ENCODE measurements at places on chromosomes 12 and 14. TPM values are rescaled to one million over a fixed set of nuclear protein-coding genes. Genes with fewer than 3 reads are reported as not detected.

The USP15 gene
- total RNA-seq = 47.5 TPM

The RHNO1 gene
- 10.9 TPM for total RNA-seq

The PPM1H gene
- total RNA-seq = 6.3 TPM

The KLHL33 gene
- 0.26 TPM for total RNA-seq

The TMCC3 gene
- 3.6 TPM for total RNA-seq

Data from body of pancreas (tissue), 4 donors.